ENCODE measurements at places on chromosomes 1 and 21.

GRCh38 chr1:180489313-180489712, 13.1 kb downstream of the ACBD6 start:
- DNase-seq = no peak

GRCh38 chr1:40185951-40186864, 25.0 kb downstream of the RLF start:
- no peak for DNase-seq

- peak; percentile 63 for DNase-seq
These were observed 4.3 kb upstream of the C1QTNF12 start for GRCh38 chr1:1250786-1251284.

DNA sequence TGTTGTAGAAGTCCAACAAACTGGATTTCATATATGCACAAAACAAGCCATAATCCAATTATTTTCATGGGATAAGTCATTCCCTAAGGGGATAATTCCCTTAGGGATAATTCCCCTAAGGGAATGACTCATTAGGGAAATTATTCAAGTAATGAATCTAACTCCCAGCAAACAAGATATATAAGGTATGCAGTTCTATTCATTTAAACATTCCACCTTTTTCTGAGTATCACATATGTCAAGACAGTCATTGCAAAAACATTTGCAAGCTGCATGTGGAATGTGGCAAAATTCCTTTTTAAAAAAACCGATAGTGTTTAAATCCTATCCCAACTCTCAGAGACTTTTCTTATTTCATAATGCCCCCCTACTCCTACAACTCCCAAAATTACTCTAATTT, 131.2 kb downstream of the AKT3 start:
- no peak for DNase-seq

GRCh38 chr1:212203630-212204029, 81.6 kb upstream of the PPP2R5A start:
- no peak for DNase-seq

DNA sequence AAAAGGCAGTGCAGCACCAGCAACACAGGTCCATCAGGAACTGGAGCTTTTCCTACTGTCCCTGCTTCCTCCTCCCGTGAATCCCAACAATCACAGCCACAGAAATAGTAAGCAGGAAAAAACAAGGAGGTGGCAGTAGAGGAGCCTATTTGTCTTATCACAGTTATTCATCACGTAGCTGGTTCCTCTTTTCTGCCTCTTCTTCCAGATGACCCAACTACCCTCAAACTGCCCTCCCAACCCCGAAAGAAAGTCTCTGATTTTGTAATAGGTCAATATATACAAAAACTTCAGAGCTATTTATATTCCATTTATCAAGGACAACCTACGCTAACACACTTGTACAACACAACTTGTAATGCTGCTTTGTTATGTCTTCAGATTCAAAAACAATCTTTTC, 21.4 kb downstream of the GNB1 start:
- no peak for DNase-seq

DNA sequence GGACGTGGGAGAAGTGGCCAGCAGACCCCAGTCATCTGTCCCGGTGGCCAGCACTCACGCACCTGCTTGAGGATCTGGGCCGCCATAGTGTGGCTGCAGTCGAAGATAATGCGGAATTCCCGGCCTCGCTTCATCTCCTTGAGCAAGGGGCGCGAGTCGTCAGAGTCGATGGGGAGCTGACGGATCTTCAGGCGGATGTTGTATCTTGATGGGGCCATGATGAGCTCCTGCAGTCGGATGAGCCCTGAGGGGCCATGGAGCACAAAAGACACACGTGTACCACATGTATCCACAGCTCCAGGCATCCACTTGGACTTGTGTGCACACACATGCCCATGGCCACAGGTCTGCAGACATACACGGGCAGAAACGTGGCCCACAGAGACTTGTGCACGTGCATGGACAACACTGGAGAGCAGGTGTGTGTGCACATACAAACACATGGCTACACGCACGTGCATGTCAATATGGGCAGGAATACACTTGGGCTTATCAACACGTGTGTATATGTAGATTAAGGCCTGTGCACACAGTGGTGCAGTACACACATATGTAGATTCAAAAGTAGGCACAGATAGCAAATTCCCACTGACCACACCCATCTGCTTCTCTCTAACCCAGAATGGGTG, 162.1 kb downstream of the GRIK3 start:
- DNase-seq = no peak

DNA sequence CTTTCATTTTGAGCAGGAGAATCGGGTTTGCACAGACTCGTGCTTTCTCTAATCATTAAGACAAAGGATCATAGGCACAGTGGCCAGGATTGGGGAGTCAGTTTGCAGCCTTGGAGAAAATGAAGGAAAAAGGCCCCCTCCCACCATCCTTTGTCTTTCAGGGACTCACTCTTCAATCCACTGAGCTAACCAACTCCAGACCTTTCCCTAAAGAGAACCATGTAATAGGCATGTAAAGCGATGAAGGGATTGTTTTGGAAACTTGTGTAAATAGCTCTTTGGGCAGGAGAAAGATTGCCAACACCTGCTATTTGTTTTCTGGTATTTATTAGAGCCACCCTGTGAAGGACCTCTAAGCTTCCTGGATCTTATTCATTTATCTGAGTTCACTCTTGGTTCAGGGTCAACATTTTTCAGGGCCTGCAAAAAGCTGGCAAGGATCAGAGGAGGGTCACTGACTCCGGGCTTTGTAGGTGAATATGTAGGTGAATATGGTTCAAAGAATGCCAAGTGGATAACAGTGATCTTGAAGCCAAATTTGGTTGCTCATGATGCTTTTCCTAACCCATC, 192.6 kb upstream of the FGGY start:
- DNase-seq = no peak

DNA sequence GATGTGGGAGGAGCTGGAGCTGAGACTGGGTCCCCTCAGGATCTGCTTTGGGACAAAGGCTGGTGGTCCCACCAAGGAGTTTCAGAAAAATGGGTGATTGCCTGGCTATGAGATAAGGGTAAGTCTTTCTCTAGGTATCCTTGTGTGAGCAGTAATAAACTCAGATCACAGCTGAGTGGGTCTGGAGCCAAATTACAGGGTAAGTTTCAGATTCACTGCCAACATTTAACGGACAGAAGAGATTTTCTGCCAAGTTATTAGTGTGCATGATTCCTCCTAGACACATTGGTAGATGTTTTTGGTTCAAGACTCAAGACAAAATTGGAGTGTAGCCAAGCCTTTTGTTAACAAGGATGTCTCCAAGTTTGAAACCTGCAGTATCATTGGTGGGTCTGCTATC, 7.5 kb downstream of the CD1B start:
- DNase-seq = no peak

DNA sequence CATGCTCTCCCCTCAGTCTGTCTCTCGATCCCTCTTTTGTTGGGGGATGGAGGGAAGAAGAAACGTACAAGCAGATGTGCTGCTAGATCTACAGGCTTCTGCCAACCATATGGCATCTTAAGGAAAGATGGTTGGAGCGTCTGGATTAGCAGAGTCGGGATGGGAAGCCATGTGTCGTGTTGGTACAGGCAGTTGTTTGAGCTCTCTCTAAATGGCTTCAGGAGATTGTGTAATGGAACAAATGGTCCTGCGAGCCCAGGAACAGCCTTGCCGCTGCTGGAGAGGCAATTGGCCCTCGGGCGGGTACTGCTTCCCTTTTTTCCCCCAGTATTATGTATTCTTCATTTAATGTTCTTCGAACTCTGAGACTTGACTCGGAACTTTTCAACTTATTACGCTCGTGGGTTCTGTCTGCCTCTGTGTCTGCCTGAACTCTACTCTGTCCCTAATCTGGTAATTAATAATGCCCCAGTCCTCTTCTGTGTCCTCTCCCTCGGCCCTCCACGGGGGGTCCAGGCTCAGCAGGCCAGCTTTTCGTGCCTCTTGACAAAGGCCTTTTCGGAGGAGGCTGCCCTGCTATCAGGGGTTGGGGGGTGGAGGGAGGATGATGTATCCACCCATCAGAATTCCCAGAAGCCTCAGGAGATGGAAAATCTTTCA, 215.3 kb downstream of the SDCCAG8 start:
- DNase-seq = no peak

DNA sequence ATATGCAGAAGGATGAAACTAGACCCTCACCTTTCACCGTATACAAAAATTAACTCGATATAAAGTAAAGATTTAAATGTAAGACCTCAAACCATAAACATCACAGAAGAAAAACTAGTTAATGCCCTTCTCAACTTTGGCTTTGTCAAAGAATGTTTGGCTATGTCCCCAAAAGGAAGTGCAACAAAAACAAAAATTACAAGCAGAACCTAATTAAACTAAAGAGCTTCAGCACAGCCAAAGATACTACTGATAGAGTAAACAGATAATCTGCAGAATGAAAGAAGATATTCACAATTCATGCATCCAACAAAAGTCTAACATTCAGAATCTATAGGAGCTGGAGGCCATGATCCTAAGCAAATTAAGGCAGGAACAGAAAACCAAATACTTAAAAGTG, 824.6 kb upstream of the NEGR1 start:
- DNase-seq = no peak

DNA sequence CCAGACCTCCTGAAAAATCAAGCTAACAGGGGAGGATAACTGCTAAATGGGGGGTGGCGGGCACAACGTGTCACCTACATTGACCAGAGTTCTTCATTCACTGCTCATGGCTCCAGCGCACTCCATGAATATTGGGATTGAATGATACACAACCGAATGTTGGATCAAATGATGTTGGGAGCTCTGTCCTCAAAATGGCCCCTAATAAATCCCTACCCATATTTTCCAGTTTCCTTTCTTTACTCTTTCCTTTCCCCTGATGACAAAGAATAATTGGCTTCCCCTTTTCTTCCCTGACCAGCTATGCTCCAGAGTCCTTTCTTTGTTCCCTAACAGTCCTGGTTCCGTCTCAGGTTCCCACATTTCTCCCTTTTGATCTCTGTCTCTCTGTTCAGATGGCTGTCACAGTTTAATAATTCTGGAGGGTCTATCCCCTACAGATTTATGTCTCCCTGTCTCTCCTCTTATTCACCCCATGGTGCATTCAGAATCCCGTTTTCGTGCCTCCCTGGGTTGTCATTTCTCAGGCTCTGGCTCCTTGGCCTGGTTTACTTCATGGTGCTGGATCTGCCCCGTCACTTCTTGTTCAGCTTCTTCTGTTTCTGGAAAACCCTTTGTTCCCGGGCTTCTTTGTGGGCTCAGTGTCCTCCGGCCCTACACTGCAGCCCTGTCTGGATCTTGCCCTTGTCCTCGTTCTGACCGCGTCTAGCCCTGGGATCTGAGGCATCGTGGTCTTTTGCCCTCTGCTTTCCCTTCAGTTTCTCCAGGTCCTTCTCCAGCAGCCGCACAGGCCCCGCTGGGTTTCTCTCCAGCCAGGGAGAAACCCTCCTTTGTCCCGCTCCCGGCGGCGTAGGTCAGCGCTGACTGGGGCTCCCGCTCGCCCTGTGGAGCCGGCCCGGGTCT, 78.3 kb downstream of the NDUFS5 start:
- no peak for DNase-seq

- no peak for DNase-seq
These were observed 224.9 kb downstream of the BACH1 start for GRCh38 chr21:29523646-29524045.

- no peak for DNase-seq
These were observed 15.2 kb downstream of the GPR161 start for GRCh38 chr1:168121401-168122011.

DNA sequence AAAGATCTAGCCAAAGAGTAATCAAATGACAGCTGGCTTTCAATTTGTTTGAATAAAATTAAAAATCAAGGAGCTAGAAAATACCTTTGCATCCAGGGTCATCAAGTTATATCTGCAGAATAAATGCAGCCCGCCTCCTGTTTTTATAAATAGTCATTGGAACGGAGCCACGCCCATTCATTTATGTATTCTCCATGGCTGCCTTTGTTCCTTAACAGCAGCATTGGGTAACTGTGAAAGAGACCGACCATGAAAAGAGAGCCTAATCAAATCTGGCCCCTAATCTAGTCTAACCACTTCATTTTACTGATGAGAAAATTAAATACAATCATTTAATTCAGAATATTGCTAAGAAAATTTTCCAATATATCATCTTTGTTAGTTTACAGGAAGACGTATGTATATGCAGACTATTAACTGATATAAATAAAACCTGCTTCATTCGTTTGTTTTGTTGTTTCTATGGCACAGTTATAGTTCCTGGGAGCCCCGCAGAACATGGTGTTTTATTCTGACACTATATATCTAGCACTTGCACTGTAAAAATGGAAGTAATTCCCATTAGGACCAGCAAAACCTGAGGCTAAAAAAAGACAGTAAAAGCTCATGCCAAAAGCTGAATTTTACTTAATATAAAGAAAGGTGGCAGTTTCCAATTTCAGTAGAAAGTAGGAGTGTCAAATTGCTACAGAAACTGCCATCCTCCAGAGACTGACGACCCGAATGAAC, 111.8 kb upstream of the PALMD start:
- DNase-seq = no peak

- no peak for DNase-seq
These were observed 87.6 kb downstream of the BCAR3 start for GRCh38 chr1:93593854-93594602.

- no peak for DNase-seq
These were observed 58.8 kb downstream of the NAV1 start for GRCh38 chr1:201597551-201598230.

DNA sequence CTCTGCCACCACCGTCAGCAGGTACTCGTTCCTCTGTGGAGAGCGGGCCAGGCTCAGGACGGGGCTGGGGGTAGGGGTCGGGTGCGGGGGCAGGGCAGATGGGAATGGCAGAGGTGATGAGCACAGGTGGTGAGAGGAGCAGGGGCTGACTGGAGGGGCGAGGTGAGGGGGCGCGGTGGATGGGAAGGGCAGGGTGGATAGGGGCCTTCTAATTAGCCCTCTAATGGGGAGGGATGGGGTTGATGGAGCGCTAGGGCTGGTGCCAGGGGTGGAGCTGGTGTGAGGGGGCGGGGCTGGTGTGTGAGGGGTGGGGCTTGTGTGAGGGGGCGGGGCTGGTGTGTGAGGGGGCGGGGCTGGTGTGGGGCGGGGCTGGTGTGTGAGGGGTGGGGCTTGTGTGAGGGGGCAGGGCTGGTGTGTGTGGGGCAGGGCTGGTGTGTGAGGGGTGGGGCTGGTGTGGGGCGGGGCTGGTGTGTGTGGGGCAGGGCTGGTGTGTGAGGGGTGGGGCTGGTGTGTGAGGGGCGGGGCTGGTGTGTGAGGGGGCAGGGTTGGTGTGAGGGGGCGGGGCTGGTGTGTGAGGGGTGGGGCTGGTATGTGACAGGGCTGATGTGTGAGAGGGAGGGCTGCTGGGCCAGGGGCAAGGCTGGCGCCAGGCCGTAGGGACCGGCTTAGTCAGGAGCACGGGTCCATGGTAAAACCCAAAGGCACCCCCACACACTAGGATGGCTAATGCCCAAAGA, 5.9 kb downstream of the KRTAP10-1 start:
- DNase-seq = no peak

GRCh38 chr21:27040738-27041469, 74.0 kb upstream of the ADAMTS5 start:
- no peak for DNase-seq

DNA sequence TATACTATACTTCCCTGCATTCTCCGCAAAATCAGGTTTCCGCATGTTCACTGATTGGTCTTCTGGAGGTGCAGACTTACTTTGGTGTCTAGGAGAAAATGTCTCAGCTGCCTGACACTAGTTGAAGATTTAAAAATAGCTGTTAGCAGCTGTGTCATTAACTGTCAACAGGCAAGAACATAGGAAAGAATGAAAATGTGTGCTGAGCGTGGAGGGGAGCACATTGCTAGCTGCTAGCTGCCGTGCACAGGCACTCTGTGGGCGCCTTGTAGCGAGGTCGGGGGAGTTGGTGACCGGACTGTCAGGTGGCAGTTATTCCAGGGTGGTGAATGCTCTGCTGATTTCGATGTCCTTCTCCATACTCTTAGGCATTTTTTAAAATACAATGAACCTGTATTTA, 5.2 kb downstream of the FAAH start:
- DNase-seq = no peak

GRCh38 chr1:75742047-75742625, 17.6 kb downstream of the ACADM start:
- no peak for DNase-seq

Data from T-helper 17 cell (primary cell).